ENCODE measurements at places on chromosomes 2 and 18.
A peak's percentile ranks its signal among the peaks of the same experiment; 100 is the strongest.

DNA sequence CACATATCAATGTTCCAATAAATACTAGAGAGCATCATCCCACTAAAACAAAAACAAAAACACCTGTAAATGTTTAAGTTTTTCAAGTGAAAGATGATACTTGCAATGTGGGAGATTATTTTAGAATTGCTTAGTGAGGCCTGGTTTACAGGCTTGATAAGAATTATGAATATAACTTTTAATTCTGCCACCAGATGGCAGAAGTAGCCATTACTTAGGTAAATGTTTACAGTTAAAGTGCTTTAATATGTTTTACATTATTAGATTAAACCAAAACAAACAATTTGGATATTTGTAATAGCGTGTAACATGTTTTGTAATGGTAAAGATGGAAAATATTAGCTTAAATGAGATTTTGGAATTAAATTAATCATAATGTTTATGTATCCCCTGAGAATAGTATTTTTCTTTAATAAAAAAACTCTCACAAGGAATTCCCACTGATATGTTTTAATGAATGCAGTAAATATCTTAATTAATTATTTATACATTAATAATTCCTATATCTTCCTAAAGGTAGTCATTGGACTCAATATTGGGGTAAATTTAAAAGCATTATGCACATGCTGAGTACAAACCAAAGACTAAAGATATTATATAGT is 522.0 kb downstream of the SPAG16 start:
- DNase-seq, result no peak

DNA sequence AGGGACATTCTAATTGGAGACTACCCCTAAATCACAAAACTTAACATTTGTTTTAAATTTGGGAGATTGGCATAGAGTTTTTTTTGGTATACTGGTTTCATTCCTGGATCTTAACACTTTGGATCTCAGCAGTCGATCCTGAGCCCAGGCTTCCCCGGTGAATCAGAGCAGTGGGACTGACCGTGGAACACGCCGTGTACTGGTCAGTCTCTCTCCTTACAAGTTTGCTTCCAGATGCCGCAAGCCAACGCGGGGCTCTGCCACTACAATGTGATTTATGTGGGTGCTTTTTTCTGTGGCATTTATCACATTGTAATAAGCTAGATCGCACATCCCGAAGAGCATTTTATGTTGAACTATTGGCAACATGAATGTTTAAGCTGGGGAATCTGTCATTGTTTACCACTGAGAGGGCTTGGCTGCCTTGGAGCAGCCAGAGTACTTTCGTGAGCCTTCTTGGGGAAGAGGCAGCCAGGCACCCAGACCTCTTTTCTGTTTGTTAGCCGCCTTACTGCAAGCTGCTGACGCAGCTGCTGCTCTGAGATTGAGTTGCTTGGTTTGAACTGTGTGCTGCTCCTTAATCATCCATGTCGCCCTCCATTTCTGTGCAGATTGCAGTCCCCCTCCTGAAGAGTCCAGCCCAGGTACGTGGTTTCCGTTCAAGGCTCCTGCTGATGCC is 49.3 kb downstream of the COA5 start:
- no peak for DNase-seq

GRCh38 chr2:96204836-96205624 is 3.6 kb downstream of the STARD7 start:
- DNase-seq, result no peak

DNA sequence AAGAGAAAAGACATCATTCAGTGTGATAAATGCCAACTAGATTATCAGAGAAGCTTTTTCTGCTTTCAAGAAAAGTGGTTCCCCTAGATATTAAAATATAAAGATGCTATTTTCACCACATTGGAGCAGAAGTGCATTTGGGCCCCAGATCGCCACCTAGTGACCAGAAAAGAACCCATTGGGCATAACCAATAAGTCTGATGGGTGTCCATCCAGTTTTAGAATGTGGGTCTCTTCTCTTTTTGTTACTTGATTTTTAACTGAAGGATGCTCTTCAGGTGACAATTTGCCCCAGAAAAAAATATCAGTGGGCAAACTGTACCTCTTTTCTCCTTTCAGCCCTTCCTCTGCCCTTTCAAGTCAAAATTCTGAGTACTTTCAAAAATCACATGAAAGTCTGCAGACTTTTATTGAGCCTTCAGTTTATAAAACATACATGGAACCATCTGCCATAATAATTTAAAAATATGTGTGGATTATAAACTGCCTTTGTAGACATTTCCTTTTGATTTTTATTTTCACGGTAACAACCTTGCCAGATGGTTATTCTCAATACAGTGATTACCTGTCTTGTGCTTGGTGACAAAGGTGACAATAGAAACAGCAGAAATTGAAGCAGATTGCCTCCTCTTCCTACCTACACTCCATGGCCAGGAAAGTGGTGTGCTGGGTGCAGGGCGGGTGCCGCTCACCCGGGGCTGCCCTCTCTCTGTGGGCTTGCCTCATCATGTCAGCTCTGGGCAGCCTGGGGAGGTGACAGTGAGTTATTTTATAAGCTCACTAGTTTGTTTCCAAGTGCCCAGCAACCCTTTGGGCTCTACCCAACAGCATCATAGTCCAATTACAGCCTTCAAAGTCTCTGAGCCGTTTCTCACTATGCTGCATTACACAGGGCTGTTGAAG is 124.5 kb downstream of the DCDC2C start:
- no peak for DNase-seq

DNA sequence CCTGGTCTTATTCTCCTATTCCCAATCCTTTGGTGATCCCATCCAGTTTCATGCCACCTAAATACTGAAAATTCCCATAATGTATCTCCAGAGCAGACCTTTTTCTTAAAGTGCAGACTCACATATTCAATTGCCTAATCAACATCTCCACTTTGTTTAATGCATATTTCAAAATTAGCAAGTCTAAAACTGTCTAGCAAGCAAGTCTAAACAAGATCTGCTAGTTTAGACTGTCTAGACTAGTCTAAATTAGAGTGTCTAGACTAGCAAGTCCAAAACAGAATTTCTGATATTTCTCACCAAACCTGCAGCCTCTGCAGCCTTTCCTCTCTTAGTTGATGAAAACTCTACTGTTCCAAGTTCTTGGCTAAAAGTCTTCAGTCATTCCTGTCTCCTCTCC is 44.6 kb downstream of the THUMPD2 start:
- DNase-seq, result no peak

- DNase-seq, result no peak
Observed at GRCh38 chr2:46770622-46771021, 145.0 kb downstream of the MCFD2 start.

DNA sequence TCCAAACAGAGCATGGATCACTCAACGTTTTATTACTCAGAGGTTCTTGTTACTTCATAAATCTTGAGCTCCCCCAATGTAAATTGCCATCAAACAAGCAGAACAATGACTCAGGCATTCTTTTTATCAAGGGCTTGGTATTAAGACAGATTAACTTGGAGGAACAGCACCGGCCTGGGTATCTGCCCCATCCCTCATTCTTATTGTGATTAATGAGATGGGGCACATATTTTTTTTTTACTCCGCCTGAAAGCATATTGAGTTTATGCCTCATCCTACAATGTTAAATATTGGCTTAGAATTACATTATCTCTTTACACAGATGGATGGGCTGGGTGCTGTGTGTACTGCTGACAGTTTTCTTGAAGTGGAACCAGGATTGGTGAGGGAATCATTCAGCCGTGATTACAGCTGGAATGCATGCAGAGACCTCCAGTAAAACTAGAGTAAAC is 387.3 kb downstream of the CLIP4 start:
- no peak for DNase-seq

- no peak for DNase-seq
Observed at GRCh38 chr2:17574406-17575073, 34.0 kb downstream of the VSNL1 start.

DNA sequence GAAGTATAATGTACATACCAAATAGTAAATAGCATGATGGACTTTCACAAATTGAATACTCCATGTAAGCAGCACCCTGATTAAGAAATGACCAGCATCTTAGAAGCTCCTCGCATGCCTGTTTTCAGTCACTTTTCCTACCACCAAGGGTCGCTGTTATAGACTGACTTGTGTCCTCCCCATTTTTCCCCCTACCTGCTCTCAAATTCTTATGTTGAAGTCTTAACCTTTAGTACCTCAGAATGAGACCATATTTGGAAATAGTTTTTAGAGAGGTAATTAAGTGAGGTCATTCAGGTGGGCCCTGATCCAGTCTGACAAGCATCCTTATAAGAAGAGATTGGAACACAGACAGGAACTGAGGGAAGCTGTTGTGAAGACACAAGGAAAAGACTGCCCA is 125.9 kb downstream of the LYPD6 start:
- no peak for DNase-seq

GRCh38 chr2:101675512-101675911 is 22.0 kb upstream of the MAP4K4 start:
- no peak for DNase-seq

DNA sequence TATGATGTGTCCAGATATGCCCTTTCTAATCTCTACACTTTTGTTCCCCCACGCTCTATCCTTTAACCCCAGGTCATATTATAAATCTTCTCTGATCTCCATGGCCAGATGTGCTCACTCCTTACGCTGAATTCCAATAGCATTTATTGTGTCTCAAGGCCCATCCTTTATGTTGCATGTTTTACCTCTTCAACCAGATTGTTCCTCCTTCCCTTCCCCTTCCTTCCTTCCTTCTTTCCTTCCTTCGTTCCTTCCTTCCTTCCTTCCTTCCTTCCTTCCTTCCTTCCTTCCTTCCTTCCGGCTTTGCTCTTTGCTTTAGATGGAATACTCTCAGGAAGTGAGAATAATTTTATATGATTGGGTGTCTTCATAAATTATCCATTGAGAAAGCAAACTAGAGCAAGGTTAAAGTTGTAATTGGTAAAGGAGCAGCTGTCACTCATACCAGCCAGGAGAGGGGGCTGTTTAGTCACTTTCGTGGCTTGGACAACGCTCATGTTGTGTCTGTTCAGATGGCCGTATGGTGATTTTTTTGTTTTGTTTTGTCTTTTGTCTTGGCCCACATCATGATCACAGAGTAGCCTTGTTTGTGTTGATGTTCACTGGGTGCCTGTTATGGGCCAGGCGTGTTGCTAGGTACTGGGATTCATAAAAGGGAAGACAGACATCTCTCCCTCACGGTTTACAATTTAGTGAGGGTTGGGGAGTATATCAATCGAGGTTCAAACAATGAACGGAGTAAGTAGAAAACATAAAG is 68.0 kb downstream of the DAW1 start:
- peak; percentile 6 for DNase-seq

DNA sequence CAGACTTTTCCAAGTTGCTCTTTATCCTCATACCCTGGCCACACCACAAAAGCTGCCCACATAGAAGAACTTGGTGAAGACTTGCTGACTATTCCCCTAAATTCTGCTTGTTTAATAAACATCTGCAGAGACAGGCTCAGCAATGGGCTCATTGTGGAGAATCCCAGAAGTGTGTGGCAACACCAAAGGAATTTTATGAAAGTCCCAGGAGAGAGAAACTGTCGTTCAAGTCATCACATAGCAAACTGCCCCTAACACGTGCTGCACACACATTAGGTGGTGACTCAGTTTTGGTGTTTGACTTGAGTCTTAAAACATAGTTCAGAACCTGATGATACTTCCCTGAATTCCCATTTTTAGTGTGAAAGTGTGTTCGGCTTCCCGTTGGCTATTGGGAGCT is 38.6 kb downstream of the CYP1B1 start:
- no peak for DNase-seq

DNA sequence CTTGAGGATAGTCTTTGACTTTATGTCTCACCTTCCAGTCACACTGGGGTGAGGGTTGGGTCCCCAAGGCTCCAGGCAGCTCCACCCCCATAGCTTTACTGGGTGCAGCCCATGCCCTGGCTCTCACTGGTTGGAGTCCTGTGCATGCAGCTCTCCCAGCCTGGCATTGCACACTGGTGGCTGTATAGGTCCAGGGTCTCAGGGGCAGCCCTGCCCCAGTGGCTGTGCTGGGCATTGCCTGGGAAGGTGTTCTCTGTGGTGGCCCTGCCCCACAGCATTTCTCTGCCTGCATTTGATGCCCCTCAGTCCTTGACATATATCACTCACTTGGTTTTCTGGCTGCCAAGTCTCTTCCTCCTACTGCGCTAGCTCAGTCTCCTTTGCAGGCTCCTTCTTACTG is 21.2 kb downstream of the MPHOSPH10 start:
- no peak for DNase-seq

- DNase-seq, result no peak
Observed at GRCh38 chr18:31101183-31102024, 817 bp downstream of the DSC2 start.

DNA sequence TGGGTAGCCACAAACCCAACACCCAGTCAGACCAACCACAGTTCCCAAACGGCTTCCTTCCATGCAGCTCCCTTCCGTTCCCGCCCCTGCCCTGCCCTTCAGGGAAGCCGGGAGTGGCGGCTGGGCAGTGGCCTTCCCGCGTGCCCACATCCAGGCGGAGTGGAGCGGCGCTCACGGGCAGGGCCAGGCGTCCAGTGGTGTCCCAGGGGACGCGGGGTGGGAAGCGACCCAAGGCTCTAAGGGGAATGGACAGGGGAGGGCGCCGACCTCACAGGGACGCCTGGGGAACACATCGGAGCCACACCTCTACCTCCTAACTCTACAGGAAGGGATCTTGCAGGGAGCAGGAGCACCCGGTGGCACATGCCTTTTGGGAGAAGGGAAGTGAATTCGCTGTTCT is 225.9 kb upstream of the MGAT5 start:
- no peak for DNase-seq

GRCh38 chr2:4995466-4995865 is 696.7 kb upstream of the SOX11 start:
- DNase-seq, result no peak

- no peak for DNase-seq
Observed at GRCh38 chr2:46167924-46168323, 129.3 kb upstream of the EPAS1 start.

- no peak for DNase-seq
Observed at GRCh38 chr2:98654699-98655495, 46.5 kb downstream of the UNC50 start.

DNA sequence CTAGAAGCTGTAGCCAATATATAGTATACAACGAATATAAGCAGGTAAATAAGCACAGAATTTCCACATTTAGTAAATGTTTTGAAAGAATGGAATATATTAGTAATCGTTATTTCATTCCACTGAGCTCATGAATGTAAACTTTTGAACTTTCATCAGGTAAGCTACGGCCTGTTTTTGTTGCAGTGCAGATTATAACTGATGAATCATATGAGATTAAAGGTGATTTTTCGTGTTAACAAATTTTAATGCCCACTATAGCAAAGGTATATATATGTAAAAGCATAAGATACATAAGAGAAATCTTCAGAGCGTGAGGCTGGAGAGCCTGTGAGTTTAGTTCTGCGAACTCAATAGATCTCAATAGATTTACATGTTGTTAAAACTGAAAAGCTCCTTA is 1.1 kb downstream of the SCYGR1 start:
- DNase-seq, result no peak

DNA sequence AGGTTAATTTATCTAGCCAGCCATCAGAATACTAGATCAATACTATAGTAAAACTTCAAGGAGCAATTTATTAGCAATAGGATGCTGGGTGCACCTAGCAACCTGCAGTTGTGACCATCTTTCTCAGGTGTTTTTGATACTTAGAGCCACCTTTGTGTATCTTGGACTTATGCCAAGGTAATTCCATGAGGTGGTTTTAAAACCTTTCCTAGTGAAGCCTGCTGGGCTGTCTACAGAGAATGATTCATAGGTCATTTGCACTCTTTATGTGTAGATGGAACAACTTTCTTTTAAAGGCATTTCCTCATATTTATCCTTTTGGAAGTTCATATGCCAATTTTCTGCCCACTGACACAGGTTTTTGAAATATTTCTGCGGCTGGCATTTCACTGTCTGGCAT is 1030.1 kb upstream of the POU3F3 start:
- no peak for DNase-seq
